Smooth muscle cell of the pulmonary artery (primary cell): ENCODE measurements at places on chromosomes 12 and 14. TPM values are rescaled to one million over a fixed set of nuclear protein-coding genes. Genes with fewer than 3 reads are reported as not detected.

CDKN3 gene
- 4.4 and 17.6 TPM in 2 replicates for total RNA-seq

CLEC1B gene
- total RNA-seq, result not detected in 2 replicates

TEAD4 gene
- total RNA-seq, result 7.0 and 10.1 TPM in 2 replicates

TSHR gene
- total RNA-seq, result under 0.01 TPM in 1 of 2 replicates, not detected in the other

HAL gene
- total RNA-seq, result 1.2 TPM in 1 of 2 replicates, not detected in the other

SLC17A8 gene
- total RNA-seq, result not detected in 2 replicates

TRIM9 gene
- total RNA-seq, result 0.39 and 0.73 TPM in 2 replicates

ITPR2 gene
- total RNA-seq, result 27.3 and 32.2 TPM in 2 replicates

SLC25A3 gene
- total RNA-seq, result 490 and 551 TPM in 2 replicates

CD27 gene
- total RNA-seq, result not detected in 2 replicates

NPFF gene
- total RNA-seq, result not detected in 2 replicates

DICER1 gene
- total RNA-seq, result 28.4 and 33.3 TPM in 2 replicates

SRRM4 gene
- total RNA-seq, result not detected in 2 replicates

STXBP6 gene
- total RNA-seq, result 1.7 and 7.6 TPM in 2 replicates

TM9SF1 gene
- 102 and 113 TPM in 2 replicates for total RNA-seq

TSFM gene
- total RNA-seq, result 16.0 and 17.1 TPM in 2 replicates

NRIP2 gene
- total RNA-seq, result 0.07 TPM in 1 of 2 replicates, not detected in the other

NKX2-1 gene
- not detected in 2 replicates for total RNA-seq

INSM2 gene
- total RNA-seq, result not detected in 2 replicates

KLHL42 gene
- total RNA-seq, result 32.2 and 35.6 TPM in 2 replicates

HOXC12 gene
- total RNA-seq, result not detected in 2 replicates

LBHD2 gene
- total RNA-seq, result not detected in 2 replicates

KRT75 gene
- not detected in 2 replicates for total RNA-seq

SOCS2 gene
- 18.1 and 46.5 TPM in 2 replicates for total RNA-seq

CPNE6 gene
- total RNA-seq, result not detected in 2 replicates

KRT2 gene
- not detected in 2 replicates for total RNA-seq

AMN gene
- 0.07 and 0.13 TPM in 2 replicates for total RNA-seq

CHGA gene
- total RNA-seq, result not detected in 2 replicates

CRIP1 gene
- total RNA-seq, result 5.1 and 7.4 TPM in 2 replicates

DIO3 gene
- 0.13 and 1.1 TPM in 2 replicates for total RNA-seq

CCND2 gene
- total RNA-seq, result 59.9 and 144 TPM in 2 replicates

NACA gene
- 966 and 1,037 TPM in 2 replicates for total RNA-seq

ITGA7 gene
- total RNA-seq, result 77.4 and 184 TPM in 2 replicates

KIF26A gene
- total RNA-seq, result under 0.01 and 0.03 TPM in 2 replicates
